NCI-H1694 treated with DMSO at 0.1 percent for 48 hours (cell line): ENCODE measurements at places on chromosomes 16 and 17.

DNA sequence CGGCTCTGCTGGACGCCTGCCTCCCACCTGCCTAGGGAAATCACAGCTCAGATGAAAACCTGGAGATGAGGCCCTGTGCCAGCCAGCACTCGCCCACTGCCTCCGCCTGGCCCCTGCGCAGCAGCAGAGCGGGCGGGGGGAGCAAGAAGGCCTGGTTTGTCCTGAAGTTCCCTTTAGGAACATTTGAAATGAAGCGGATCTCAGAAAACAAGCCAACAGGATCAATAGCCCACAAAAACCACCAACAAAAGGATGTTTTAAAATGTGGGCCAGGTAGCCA lies 48.0 kb downstream of the RBFOX3 start:
- DNase-seq, result no peak

- no peak for DNase-seq
Measured at GRCh38 chr16:69240331-69240730, 53.4 kb downstream of the SNTB2 start.

DNA sequence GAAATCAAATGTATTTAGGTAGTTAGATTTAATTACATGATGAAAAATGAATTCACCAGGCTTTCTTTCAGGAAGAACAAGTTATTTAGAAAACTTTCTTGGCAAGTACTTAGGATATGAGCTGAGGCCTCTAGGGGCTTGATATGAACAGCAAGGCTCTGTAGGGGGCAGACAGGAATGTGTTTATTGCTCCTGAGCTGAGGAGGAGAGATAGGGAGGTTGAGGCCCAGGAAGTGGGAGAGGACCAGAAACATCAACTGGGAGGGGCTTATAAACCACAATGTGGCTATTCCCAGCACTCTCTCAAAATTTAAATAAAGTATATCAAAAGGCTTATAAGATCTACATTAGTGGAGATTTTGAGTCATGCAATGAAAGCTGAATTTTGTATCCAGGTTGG lies 154.0 kb upstream of the MAF start:
- no peak for DNase-seq

DNA sequence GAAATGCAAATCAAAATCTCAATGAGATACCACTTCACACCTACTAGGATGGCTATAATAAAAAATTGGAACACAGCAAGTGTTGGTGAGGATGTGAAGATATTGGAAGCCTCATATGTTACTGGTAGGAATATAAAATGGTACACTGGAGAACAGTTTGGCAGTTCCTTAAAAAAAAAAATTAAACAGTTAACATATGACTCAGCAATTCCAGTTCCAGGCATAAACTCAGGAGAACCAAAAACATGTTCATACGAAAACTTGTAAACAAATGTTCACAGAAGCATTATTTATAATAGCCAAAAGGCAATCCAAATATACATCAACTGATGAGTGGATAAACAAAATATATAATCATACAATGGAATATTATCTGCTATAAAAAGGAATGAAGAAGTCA lies 28.2 kb downstream of the ZNF652 start:
- DNase-seq, result no peak

GRCh38 chr17:41959336-41960095 lies 7.1 kb upstream of the CNP start:
- DNase-seq, result peak; percentile 73
